Ammon's horn (tissue), 1 donor: ENCODE measurements at places on chromosomes 3 and 15.
A peak's percentile ranks its signal among the peaks of the same experiment; 100 is the strongest.

DNA sequence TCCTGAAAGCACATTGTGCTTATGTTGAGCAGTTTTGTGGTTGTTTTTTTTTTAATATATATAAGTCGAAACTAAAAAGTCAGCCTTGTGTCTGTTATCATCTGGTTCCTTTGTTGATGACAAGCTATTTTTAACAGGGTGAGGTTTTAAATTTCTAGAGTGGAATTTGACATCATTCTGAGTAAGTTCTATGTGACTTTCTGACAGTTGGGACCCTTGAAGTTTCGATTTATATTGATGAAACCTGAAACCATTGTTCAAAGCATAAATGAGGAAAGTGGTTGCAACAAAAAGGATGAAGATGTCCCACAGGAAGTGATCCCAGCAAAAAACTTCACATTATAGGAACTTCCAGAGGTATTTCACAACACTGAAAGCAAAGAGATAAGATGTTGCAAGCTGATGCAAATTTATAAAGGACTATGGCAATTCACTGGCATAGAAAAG lies 94.0 kb downstream of the CYP19A1 start:
- no peak for DNase-seq

DNA sequence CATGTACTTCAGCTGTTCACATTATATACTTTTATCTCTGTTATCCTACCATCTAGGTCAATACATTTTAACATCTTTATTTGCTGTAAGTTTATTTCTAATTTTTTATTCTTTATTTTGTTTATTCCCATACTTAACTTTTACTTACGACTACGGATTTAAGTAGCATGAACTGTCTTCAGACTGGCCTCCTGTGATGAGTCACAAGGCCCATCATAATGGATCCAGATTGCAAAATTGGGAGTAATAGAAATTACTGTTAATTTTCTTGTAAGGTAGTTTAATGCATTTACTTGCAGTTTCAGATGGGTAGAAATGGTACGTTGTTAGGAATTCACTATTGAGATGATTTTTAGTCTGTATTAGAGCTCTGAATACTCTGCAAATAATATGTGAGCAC lies 45.9 kb downstream of the PPARG start:
- no peak for DNase-seq

DNA sequence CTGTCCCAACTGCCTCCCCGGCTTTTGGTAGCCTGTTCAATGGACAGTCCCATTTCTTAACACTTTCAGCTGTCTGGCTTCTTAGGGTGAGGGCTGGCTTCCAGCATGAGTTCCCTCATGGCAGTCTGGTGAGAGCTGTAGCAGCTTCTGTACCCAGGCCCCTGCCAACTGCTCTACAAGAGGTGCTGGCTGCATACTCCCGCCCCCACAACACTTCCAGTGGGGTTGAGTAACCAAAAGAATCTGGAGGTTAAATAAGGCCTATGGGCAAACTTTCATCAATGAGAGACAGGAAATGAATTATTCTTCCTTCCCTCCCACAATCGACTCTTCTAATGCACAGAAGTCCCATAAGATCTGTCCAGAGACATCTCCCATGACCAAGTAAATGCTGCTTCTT lies 145.0 kb downstream of the NEK10 start:
- DNase-seq, result peak; percentile 22

DNA sequence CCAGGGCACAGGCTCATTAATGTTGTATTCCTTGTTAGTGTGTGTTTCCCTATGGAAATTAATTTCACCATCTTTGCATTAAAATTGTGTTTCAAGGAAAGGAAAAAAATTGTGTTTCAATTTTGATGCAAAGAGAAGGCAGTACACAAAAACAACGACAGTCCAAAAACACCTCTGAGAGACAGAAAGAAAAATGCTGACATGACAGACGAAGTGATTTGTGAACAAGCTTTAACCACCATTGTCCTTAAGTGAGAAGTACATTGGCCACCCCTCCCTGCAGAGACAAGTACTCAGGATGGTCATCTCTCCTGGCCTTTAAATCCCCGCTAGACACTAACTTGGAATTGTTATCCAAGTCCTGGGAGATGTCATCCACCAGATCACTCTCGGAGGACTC lies 50.2 kb upstream of the MTMR10 start:
- no peak for DNase-seq

DNA sequence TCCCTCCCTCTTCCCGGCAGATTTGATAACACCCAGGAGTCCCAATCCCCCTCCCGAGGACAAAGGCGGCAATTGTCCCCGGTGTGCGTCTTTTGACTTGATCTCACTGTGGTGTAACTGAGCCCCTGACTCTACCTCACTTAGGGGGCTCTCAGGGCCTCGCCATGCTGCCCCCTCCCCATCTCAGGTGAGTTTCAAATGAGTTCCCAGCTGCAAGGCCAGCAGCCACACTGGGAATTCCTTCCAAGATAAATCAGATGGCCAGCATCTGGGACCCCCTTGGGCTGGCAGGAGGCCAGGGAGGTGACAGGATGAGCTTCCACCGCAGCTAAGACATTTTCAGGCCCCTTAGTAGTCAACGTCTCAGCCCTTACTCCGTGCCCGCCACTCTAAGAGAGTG lies 35.0 kb downstream of the WNT7A start:
- DNase-seq, result no peak

- no peak for DNase-seq
Measured at GRCh38 chr3:155560594-155560993, 184.3 kb downstream of the PLCH1 start.

GRCh38 chr3:197756704-197757103 lies 7.0 kb downstream of the FYTTD1 start:
- no peak for DNase-seq

GRCh38 chr3:11447584-11448200 lies 175.5 kb downstream of the ATG7 start:
- DNase-seq, result no peak

- DNase-seq, result no peak
Measured at GRCh38 chr3:126784254-126784653, 80.2 kb downstream of the CHCHD6 start.

GRCh38 chr3:195208183-195208582 lies 62.8 kb downstream of the XXYLT1 start:
- no peak for DNase-seq

GRCh38 chr3:177629276-177629675 lies 432.0 kb upstream of the TBL1XR1 start:
- DNase-seq, result no peak

GRCh38 chr3:133812872-133813271 lies 7.3 kb downstream of the SRPRB start:
- DNase-seq, result no peak

DNA sequence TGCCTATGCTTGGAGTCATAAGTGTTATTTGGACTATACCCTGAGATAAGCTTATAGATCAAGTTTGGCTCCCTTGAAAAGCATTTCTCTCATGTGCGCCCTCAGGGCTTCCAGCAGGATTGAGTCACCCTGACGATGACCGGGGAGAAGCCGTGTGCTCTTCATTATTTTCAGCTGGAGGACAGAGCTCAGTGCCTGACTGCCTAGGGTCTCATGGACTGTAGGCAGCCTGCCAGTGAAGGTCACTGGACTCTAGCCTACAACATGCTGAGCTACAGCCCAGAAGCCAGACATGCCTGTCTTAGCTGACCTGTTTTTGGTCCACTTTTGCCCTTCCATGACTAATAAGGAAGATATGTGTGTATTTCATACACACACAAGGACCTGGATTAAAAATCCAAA lies 31.6 kb upstream of the NUDT16 start:
- DNase-seq, result no peak
